Naive thymus-derived CD8-positive, alpha-beta T cell (primary cell): ENCODE measurements at places on chromosomes 11 and 22.

DNA sequence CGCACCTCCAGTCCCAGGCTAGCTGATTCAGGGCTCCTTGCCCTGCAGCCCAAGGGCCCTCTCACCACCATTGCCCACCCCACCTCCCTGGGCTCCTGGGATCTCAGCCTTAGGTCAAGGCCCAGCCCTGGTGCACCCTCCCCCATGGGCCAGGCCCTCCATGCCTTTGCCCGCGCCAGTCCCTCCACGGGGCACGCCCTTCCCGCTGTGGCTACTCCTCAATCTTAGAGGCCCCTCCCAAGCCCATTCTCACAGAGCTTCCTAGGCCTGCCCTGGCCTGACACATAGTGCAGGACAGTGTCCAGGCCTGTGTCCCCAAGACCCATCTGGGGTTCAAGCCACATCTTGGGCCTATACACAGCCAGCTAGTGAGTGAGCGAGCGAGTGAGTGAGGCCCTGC, 6.9 kb downstream of the GP1BB start:
- no peak for DNase-seq

GRCh38 chr11:121391914-121392313, 60.2 kb upstream of the SORL1 start:
- no peak for DNase-seq

DNA sequence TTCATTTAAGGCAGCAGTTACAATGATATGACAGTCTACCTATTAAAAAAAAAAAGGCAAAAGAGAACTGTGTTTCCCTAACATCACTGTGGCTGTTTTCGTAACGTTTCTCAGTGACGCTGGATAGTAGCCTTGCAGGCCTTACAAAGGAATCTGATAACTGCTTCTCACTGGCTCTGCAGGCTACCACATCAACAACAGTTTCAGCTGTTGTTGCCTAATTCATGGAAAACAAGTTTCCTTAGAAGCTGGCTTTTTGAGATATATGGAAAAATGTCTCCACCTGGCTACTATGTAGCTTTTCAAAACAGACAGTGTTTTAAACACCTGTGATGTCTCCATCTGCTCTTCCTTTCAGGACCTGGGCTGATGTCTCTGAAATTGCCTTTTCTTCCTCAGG, 3.8 kb downstream of the OR51V1 start:
- no peak for DNase-seq

GRCh38 chr22:30602049-30602448, 4.9 kb upstream of the TCN2 start:
- no peak for DNase-seq

DNA sequence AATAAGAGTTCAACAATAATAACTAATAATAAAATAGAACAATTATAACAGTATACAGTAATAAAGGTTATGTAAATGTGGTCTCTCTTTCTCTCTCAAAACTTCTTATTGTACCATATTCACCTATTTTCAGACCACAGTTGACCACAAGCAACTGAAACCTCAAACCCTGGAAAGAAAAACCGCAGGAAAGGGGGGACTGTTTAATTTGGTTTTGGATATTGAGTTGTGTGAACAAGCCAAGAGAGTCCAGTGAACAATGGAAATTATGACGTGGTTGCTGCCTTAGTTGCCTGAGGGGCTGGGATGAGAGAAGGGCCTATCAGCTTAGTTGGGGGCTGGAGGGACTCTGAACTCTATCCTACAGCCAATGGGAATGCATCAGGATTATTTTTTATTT, 178.7 kb upstream of the POU2AF2 start:
- DNase-seq: no peak

DNA sequence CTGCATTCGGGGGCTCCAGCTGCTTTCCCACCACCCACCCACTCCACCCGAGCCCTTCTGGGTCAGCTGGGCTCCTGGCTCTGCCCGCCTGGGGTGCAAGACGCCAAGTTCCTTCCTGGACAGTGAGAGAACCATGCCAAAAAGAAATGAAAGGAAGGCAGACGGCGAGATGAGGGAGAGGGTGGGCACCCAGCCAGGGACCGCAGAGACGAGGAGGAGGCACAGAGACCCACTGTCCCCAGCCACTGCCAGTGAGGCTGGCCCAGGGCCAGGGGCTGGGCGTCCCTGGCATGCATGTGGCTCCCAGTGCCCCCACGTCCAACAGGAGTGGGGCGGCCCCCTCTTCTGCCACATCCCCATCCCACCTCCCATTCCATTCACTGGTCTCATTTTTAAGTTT, 10.8 kb upstream of the CD81 start:
- no peak for DNase-seq

- DNase-seq: no peak
These were observed 2.3 kb downstream of the UPK3A start for GRCh38 chr22:45286854-45287551.

DNA sequence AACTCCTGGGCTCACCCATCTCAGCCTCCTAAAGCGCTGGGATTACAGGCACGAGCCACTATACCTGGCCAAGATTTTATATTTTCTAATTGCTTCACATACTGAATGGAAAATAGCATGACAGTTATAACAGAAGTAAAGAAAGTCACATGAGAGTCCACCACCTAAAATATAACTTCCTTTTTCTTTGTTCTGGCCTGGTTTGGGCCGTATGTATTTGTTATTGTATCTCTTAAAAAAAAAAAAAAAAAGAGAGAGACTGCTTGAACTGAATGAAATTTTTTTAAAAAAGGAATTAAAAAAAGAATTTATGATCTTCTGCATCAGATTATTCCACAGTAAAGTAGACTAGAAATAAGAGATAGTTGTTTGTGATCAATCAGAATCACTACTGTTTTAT, 86.0 kb upstream of the GRIK4 start:
- no peak for DNase-seq

DNA sequence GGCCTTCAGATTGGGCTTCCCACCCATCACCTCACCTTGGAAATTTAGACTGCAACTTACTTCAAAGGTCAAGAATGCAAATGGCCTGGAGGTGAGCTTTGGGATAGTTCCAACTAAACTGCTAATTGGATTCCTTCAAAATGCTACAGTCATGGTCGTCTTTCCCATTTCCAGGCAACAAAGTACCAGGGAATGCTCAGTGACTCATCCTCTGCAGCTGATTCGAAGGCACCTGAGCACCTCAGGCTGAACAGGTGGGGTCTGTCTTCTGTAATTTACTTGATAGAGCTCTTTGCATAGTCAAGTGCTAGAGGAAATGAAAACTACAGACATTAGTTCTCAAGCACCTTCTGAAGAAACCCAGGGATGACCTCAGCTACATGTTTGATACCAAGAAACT, 20.5 kb upstream of the FSHB start:
- DNase-seq: no peak

DNA sequence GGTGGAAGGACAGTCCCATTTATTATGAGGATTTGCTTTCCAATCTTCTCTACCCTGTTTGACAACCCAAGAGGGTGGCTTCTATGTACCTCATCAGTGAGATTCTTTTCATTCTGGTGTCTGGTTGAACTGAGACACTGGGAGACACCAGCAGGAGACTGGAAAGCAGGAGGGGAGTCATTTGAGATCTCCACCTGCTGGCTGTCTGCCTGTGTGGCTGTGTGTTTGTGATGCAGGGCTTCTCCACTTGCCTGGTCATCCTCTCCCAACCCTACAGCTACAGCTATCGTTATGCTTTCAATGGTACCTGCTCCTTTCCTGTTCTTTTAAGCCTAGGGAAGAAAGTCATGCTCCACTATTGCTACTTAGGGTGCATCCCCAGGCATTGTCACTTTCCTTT, 48.6 kb downstream of the MRGPRX1 start:
- DNase-seq: no peak

DNA sequence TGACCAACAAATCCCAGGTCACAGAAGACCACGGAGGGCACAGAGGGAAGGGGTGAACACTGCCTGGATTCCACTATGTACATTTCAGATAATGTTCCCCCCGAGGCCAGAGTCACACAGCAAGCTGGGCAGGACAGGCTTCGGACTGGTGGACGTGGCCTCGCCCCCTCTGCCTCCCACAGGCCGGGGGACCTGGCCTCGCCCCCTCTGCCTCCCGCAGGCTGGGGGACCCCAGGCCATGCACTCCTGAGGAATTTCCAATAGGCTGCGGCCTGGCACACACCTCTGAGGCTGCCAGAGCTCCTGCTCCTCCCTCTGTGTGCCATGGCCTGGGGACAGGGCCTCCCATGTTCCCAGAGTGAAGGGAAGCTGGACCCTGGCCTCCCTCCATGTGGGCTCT, 1352.8 kb downstream of the BRD1 start:
- DNase-seq: no peak

GRCh38 chr11:27058456-27058855, 17.8 kb downstream of the BBOX1 start:
- no peak for DNase-seq

DNA sequence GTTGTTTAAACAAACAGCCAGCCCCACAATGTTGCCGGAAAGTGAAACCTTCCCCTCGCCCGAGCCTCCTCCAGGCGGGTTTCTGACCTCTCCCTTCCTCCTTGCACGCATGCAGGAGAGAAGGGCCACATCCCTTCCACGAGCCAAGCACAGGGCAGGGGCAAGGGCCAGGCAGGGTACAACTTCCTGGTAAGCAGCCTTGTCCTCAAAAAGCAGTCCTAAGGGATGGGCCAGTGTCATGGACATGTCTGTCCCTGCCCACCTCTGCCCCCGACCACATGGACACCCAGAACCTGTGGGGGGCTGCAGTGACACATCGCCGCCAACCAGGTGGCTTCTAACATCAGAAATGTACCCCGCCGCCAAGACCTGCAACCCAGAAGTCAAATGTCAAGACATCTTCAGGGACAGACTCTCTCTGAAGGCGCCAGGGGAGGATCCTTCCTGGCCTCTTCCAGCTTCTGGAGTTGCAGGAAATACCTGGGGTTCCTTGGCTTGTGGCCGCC, 145.3 kb downstream of the CRYBB2 start:
- no peak for DNase-seq

- no peak for DNase-seq
These were observed 268.7 kb upstream of the CCDC90B start for GRCh38 chr11:83554876-83555275.

- DNase-seq: no peak
These were observed 599 bp downstream of the TIMM10B start for GRCh38 chr11:6481924-6482275.
